ENCODE measurements at places on chromosomes 4 and X.

DNA sequence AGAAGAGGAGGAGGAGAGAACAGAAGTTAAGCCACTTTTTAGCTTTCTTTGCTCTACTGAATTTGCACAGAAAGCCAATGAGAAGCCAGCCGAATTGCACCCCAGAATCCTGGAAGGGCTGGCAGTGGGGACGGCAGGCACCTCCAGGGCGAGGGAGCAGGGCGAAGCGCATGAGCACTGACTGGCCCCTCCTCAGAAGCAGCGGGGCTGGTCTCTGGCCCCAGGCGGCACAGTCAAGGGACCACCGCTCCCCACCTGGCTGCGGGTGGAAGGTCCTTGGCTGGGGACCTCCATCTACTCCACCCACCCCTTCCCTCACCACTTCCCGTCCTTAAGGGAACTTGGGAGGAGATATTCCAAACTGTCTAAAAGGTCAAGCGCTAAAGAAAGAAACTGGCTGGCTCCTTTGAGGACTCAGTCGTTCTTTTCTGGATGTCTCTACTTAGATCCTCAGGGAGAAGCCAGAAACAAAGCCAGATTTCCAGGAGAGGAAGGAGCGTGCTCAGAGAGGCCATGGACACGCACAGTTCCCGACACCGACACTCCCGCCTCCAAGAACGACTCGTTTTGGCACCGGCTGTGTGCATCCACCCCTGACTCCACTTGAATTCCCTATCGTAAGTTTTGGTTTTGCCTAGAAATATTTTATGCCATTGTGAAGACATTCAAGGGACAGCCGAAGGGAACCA, 59.5 kb upstream of the CRMP1 start:
- DNase-seq: no peak

DNA sequence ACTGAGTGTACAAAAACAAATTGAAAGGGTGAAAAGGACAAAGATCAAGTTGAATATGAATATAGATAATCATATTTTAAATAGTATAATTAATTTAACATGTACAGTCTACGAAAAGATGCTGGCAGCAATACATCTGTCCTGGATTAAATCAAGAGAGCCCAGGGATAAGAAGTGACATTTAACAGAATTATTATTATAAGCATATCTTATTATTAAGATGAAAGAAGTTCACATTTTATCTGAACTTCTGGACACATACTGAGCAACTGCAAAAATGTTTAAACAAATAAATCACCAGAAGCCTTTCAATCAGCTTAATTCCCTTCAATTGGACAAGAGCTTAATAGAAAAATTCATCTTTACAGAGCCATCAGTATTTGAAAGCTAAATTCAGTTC, 50.4 kb downstream of the SERTM2 start:
- no peak for DNase-seq

DNA sequence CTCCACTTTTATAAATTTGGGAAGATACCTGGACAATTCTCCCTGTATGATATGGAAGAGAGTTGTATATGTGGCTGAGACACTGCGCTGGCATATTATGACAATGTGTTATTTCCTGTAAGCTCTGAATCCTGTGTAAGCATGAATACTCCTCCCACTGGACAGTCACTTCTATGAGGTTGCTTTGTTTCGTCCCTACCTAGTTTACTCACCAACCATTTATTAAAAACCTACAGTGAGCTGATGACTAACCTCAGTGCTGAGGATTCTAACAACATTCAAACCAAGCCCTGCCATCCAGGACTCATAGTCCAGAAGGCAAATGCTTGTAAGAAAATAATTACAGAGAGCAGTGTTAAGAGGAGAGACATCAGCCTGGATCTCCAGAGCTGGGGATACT, 1632.9 kb upstream of the TENM3 start:
- no peak for DNase-seq

DNA sequence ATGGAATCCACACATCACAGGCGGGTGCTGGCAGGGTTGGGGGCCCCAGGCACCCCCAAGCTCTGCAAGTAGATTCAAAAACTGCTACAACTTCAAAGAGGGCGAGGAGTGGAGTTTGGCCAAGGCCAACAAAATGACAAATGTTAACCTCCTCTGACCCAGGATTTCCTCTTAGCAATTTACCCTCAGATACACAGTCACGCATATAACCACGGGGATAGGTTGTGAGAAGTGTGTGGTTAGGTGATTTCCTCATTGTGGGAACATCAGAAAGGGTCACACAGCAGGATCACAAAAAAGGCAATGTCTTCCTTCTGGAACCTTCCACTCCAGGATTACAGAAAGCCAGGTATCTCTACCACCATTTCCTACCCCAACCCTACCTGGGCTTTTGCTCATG, 62.4 kb downstream of the C4orf50 start:
- no peak for DNase-seq

GRCh38 chrX:68059469-68059868, 373.8 kb downstream of the OPHN1 start:
- DNase-seq: no peak

DNA sequence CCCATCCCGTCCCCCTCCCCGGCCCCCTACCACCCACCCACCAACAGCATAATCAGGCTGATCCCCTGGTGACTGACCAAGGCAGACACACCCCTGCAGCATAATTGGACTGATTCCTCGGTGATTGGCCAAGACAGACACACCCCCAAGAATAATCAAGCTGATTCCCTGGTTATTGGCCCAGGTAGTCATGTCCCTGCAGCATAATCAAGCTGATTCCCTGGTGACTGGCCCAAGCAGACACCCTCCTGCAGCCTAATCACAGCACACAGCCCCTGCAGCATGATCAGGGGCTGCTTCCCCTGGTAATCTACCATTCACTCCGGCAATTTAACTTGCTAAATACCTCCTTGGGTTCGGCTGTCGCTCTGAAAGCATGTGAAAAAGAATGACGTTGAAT, 47.5 kb upstream of the STS start:
- DNase-seq: no peak

- no peak for DNase-seq
Measured at GRCh38 chr4:138297743-138298405, 55.7 kb upstream of the SLC7A11 start.

Data from stimulated activated CD8-positive, alpha-beta memory T cell treated with anti-CD3 and anti-CD28 coated beads, Interleukin-4, amount 100 ng/mL, for 1 hour (primary cell).